ENCODE measurements at places on chromosomes 16 and 17.
A peak's percentile ranks its signal among the peaks of the same experiment; 100 is the strongest.

- DNase-seq = no peak
Observed at GRCh38 chr16:88131966-88132365, 180.7 kb downstream of the BANP start.

- DNase-seq = no peak
Observed at GRCh38 chr17:78172249-78173051, 4.1 kb downstream of the SYNGR2 start.

- peak; percentile 85 for DNase-seq
Observed at GRCh38 chr17:76737676-76738467, at the start of gene MFSD11. TSS of gene MFSD11 (plus strand) at chr17:76738119. CDS start at chr17:76738353, 234 bp downstream.

GRCh38 chr16:55039931-55040330 lies 109.3 kb downstream of the IRX5 start:
- DNase-seq = no peak

- DNase-seq = no peak
Observed at GRCh38 chr17:76873856-76874255, 5.7 kb downstream of the MGAT5B start.

DNA sequence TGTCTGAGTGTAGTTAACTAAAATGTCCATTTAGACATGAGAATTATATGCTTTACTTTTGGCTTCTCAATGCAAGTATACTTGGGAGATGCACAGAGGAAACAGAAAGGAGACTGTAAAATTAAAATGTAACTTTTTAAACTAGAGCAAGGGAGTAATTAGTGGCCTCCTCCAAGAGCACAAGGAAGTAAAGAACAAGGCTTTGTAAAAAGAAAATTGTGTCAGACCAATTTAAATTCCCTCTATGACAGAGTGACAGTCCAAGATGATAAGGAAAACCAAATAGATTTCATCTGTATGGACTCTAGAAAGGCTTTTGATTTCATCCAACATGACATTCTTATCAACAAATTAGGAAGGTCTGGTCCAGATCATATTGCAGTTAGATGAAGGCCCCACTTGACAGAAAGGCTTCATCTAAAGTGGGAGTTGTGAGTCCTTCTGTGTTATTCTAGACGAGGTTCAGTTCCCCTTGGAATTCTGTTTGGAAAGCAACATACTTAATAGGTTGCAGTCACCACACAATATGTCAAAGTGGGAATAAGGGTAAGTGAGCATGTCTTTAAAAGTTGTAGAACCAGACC lies 6.5 kb upstream of the CAPNS2 start:
- no peak for DNase-seq

DNA sequence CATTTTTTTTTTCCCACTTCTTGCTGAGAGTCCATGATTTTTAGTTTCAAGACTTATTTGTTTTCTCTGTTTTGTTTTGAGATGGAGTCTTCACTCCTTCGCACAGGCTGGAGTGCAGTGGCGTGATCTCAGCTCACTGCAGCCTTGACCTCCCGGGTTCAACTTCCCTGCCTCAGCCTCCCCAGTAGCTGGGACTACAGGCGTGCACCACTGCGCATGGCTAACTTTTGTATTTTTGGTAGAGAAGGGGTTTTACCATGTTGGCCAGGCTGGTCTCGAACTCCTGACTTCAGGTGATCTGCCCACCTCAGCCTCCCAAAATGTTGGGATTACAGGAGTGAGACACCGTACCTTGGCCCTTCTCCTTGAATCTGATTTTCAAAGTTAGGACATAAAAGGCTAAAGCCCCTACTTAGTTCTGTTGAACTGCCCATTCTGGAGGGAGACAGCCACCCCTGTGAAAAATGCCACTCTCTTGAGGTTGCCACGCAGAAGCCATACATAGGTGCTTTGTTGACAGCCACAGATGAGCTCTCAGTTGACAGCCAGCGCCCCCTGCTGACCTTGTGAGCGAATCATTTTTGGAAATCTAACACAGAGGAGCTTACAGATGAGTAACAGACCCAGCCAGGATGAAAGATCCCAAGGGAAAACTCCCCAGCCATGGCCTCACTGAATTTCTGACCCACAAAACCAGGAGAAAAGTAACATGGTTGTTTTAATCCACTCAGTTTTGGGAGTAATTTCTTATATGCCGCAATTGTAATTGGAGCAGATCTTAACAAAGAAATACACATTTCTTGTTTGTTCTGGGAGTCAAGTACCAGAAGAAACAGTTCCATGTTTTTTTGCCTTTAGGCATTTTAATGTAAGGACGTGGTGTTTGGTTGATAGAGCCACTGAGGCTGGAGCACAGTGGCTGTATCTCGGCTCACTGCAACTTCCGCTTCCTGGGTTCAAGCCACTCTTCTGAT lies 38.8 kb downstream of the PKD1L3 start:
- peak; percentile 61 for DNase-seq

- no peak for DNase-seq
Observed at GRCh38 chr17:9309216-9309615, 266.4 kb downstream of the STX8 start.

GRCh38 chr16:30876867-30877266 lies 17.0 kb downstream of the BCL7C start:
- no peak for DNase-seq

- no peak for DNase-seq
Observed at GRCh38 chr16:49621241-49622083, 234.4 kb downstream of the ZNF423 start.

DNA sequence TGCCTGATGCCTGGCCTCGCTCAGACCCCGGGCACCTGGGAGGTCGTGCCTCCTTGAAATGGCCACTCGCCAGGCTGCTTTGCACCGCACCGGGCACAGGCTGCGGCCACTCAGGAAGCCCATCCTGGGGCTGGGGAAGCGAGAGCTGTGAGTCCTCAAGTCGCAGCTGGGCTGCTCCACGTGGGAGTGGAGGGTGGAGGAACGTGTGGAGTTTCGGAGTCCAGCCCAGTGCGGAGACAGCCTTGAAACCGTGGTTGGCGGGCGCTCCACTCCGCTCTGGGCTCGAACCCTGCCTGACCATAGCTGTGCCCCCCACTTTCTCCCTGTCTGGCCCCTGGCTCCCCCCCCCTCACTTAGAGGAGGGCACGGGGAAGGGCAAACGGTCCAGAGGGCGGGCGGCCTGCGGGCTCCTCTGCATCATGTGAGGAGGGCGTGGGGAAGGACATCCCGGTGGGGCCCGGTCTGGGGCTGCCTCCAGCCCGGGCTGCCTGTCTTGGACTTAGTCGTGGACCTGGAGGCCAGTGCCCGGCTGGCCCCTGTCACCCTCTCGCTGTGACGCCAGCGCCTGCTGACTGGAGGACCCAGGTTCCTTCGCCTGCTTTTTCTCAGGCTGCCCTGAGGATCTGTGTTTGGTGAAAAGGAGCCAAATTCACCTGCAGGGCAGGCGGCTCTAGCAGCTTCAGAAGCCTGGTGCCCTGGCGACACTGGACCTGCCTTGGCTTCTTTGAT lies 2.5 kb downstream of the UBE2I start:
- DNase-seq = no peak

GRCh38 chr17:35023538-35023937 lies 40.0 kb downstream of the RFFL start:
- DNase-seq = no peak

DNA sequence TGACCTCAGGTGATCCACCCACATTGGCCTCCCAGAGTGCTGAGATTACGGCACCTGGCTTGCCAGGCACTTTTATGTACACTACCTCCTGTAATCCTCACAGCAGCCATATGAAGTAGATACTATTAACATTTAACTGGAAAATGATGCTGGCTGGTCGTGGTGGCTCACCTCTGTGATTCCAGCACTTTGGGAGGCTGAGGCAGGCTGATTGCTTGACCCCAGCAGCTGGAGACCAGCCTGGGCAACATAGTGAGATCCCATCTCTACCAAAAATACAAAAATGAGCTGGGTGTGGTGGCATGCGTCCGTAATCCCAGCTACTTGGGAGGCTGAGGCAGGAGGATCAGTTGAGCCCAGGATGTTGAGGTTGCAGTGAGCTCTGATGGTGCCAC lies 2.0 kb upstream of the MAPK3 start:
- DNase-seq = no peak

DNA sequence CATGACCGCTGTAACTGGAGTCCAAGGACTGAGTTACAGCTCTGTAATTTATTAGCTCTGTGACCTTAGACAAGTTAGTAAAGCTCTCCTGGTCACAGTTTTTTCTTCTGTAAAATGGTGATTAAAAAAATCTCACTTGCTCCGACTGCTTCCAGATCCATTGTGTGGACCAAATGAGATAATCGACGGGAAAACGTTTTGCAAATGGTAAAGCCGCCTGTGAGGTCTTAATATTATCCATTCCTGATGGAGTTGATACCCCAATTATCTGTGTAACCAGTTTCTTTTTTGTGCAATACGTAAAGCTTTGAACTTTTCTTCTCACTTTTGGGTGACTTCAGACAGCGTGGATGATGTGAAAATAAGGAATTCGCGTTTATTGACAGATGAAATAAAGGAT lies 422.9 kb downstream of the UTP18 start:
- no peak for DNase-seq

- DNase-seq = no peak
Observed at GRCh38 chr16:82079892-82080291, 44.8 kb downstream of the HSD17B2 start.

GRCh38 chr17:40699853-40700252 lies 3.7 kb downstream of the KRT24 start:
- no peak for DNase-seq

GRCh38 chr16:12750554-12750918 lies 53.2 kb downstream of the CPPED1 start:
- DNase-seq = no peak

- no peak for DNase-seq
Observed at GRCh38 chr16:3295209-3295608, 10.0 kb downstream of the TIGD7 start.

GRCh38 chr17:20986767-20987510 lies 55.9 kb downstream of the USP22 start:
- DNase-seq = no peak

DNA sequence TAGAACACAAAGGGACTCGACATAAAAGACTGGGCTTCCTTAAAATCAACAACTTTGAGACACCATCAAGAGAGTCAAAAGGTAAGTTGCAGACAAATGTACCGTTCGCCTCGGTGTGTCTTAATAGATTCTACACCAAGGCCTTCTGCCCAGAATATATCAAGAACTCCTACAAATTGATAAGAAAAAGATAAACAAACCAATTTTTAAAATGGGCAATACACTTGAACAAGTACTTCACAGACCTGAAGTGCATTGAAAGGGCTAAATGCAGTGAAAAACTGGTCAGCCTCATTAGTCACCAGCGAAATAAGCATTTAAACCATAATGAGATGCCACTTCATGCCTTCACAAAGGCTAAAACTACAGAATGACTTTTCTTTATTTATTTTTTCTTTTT lies 20.4 kb upstream of the BAHCC1 start:
- DNase-seq = no peak

DNA sequence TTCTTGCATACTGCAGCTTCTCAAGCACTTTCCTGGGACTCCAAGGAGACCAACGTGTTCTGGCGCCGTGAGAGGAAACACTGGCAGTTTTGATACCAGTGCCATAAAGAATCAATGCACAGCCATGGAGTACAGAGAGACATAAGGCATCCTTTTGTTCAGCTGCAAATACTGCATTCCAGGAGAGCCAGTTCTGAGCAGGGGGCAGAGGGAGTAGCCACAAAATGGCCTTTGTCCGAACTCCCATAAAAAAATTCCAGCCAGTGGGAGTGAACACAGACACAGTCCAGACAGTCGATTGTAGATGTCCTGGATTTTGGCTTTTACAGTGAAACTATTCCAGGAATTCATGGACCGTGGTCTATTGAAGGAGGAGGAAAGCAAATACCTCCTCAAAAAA lies 36.2 kb upstream of the TEKT3 start:
- no peak for DNase-seq

DNA sequence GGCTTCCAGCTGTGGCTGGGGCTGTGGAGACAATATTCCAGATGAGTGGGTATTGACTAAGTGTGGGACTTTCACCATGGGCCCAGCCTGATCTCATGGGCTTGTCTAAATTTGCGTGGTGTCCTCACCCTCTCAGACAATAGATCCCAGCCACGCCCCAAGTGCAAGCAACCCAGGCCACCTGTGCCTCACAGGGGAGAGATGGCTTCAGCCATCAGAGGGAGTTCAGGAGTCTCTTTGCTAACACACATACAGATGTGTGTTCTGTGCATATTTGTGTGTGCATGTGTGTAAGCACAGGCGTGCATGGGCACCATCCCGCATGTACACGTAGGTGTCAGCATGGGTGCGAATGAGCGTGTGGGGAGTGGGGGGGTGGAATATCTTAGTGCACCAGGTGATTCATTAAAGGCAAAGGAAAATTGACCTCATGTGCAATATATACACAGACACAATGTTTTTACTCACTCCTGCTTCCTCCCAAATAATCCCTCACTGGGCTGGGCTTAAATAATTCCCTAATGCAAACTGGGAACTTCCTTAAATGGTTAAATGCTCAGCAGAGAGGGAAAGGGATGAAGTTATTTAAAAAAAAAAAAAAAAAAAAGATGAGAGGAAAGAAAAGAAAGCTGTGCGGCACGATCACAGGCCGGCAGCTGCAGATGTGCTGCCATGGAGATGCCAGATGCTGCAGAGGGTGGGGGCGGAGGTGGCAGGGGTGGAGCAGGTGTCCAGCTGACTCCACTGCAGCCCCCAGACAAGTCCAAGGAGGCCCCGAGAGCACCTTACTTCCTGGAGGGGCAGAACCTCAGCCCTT lies 24.0 kb upstream of the CDC42EP4 start:
- no peak for DNase-seq

- DNase-seq = no peak
Observed at GRCh38 chr17:82489117-82489516, 30.4 kb upstream of the FOXK2 start.

DNA sequence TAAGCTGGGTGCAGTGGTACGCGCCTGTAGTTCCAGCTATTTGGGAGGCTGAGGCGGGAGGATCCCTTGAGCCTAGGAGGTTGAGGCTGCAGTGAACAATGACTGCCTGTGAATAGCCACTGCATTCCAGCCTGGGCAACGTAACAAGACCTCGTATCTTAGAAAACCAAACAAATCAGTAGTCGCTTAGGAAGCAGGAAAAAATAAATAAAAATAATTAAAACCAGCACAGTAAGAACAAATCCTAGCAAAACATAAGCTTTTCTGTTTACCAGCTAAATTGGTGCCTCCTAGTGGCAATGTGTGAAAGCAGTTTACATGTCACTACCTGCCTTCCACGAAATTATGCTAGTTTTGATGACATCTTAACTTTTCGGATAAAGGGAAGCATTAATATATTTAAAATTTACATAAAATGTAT lies 1.3 kb downstream of the ARMC5 start:
- no peak for DNase-seq

DNA sequence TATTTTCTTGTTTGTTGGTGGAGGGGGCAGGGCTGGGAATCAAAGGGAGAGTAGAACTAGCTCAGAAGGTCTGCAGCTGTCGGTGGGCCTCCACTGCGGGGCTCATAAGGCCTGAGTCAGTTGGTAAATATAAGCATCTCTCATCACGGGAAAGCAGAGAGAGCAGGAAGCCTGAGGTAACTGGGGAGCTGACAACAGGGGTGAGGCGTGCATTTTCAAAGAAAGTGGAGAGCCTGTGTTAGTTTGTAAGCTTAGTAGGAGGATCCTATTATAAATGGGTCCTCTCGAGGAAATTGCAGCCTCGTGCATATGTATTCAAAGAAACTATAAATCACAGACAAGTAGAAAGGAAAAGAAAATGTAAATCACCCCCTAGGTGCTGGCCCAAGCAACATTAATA lies 221.0 kb upstream of the CDH13 start:
- DNase-seq = no peak

GRCh38 chr16:600781-601180 lies 10.9 kb downstream of the RAB40C start:
- DNase-seq = no peak

- DNase-seq = no peak
Observed at GRCh38 chr16:62137996-62138395, 101.8 kb upstream of the CDH8 start.

Measured in stimulated activated CD8-positive, alpha-beta memory T cell treated with anti-CD3 and anti-CD28 coated beads, Interleukin-2, amount 100 ng/mL, for 1 hour (primary cell).